ENCODE measurements at places on chromosomes 2 and 18.

DNA sequence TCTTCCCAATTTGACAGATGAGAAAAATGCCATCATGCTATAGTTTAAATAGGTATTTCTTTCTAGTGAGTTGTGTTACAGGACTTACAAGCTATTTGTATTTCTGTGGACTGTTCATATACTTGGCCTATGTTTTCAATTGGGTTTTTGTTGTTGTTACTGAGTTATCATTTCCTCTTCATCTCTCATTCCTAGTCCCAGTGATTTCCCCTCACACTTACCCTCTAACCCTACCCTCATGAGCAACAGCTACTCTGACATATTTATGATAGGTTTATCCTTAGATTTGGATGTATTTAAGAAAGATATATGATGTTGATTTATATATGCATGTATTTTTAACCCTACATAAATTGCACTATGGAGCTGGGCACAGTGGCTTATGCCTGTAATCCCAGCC lies 10.9 kb upstream of the PSD4 start:
- no peak for DNase-seq

DNA sequence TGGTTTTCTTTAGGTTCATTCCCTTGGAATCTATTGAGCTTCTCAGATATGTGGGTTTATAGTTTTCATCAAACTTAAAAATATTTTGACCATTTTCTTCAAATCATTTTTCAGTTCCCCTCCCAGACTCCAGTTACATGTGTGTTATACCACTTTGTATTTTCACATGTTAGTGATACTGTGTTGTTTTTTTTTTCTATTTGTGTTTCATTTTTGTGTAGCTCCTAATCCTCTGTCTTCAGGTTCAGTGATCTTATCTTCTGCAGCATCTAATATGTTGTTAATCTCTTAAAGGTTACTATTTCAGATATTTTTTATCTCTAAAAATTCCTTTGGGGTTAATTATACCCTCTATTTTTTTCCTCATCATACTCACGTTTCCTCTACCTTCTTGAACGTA lies 51.2 kb downstream of the STRADB start:
- DNase-seq: no peak

GRCh38 chr2:138827426-138828054 lies 47.4 kb upstream of the NXPH2 start:
- DNase-seq: no peak

DNA sequence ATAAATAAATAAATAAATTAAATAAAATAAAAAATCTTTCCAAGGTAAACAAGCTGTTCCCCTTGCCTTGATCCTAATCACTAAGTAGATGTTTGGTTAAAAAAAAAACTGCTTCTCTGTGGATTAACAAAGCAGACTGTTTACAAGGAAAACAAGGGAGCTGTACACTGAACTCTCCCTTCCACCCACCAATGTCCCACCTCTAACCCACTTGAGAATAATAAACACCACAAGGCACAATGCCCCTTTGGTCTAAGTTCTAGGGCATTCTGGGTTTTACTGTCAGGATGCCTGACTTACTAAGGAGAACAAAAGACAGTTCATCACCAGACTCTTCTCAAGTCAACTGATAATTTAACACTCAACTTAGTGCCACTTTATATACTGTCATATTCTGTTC lies 83.5 kb downstream of the NCKAP1 start:
- no peak for DNase-seq

DNA sequence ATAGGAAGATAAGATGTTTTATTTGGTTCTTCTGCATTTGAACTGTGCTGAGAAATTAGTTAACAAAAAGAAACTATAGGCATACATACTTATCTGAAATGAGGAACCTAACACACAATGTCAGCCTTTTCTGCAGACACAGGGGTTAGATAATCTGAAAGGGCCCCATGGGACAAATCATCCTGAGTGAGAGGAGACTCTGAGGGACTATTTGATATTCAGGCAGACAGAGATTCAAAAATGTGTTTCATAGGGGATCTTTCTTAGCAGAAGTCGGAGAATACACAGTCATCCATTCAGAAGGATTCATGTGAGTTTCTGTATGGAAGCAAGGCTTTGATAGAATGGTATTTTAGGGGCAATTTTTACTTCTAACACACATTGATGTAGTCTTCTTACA lies 79.1 kb downstream of the NCKAP5 start:
- no peak for DNase-seq

DNA sequence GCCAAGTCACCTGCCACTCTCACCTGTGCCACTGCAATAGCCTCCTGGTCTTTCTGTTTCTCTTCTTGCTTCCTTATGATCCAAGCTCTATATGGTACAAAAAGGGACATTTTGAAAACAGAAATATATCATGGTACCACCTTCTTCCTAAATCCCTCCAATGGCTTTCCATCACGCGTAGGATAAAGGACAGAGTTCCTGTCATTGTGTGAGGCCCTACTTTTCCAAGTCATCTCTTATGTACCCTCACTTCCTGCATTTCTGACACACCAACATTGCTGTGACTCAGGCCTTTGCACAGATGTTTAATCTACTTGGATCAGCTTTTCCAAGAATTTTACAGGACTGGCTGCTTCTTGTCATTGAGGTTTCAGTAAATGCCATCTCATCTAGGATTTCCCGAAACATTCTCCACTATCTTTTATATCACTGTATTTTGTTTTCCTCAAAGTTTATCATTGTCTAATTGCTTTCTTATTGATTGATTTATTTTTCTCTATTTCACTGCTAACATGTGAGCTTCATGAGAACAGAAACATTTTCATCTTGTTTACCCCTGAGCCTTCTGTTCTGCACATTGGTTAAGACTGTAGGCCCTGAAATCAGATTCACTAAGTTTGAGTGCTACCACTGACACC lies 426.1 kb upstream of the FANCL start:
- DNase-seq: no peak

DNA sequence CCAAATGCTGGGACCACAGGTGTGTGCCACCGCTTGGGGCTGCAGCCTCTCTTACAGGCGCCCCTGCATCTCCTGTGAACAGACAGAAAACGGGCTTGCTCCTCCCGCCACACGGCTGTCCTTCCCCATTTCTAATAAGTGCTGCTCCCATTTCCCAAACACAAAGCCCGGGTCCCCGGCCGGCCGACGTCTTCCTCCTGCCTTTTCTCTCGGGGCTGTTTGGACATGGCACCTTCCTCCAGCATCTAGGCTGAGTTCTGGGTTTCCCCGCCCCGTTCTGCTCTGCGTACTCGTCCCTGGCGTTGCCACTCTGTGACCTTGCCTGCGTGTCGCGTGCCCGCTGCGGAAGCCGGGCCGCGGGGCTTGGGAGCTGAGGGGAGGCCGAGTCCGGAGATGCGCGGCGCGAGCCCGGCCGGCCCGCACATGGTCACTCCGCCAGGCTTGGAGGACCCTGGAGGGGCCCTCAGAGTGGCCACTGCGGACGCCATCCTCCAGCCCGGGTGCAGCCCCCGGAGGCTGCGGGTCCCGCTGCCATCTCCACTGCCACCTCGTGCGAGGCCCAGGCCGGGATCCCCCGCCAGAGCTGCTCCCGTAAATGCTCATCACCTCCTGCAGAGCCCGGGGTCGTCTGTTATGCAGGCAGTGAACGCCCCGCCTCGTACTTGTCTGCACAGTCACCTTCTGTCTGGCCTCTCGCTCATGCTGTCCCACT lies 26.3 kb downstream of the PRELID3A start:
- DNase-seq: no peak

DNA sequence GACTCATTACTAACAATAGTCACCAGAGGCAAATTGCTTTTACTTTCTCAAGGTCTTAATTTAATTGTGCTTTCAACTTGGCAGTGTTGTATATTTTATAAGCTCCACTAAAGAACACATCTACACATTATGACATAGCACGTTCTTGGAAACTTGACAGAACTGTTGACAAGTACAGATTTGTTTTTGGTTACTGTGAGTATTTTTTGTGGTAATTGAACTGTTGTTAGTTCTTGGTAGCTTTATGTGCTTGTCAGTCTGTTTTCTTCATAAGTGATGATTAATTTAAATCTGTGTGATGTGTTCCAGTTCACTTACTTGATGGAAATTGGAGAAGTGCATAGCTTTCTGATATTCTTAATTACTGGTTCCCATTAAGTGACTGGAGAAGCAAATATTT lies 63.9 kb downstream of the COMMD1 start:
- no peak for DNase-seq

GRCh38 chr18:35019933-35020332 lies 21.3 kb upstream of the MAPRE2 start:
- DNase-seq: no peak

DNA sequence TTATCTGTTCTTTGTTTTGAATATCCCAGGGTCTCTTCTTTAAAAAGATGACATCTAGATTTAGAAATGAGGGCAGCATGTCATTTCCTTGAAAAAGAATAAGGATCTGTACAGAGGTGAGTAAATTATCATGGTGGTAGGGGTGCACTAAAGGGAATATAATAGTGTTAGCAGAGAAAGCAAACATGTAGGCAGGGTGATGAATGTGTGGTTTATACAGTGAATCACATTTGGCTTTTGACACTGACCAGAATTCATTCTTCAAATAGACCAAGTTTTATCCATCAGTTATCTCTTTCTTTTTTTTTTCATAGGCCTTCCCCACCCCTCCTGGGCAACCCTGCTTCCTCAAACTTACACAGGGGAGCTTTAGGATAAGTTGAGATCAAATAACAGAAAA lies 184.5 kb upstream of the LRP1B start:
- no peak for DNase-seq

DNA sequence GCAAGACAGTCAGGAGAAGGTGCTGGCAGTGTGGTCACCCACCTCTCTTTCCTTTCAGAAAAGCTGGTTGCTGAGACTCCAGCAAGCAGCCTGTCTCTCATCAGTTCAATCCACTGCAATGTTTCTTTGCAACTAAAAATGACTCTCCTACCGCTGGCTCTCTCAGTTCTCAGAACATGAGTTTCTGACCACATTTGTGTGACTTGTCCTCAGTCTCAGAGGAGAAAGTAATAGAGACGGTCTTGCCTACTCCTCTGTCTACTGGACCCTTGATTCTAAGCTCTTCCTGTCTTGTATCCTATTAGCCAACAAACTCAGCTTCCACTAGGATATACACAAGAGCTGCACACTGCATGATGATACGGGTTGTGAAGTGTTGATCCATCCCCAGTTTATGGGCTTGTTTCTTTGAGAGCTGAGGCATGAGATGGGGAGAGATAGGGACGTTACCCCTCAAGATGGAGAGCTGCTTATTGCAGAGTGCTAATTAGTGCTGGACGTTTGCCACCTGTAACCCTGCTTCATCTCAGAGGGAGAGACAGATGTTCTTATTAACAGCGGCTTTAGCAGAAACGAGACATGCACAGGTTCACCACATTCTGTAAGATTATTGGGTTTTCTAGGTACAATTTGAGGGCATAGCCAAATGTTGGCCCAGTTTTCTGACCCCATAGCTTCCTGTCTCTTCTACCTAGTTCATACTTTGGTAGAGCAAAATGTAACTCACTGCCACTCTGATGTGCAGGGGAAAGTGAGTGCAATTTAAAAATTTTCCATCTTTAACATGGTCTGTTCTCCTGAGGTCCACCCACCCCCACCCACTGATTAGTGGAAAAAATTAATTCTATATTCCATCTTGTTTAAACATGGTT lies 32.4 kb upstream of the YWHAQ start:
- no peak for DNase-seq

DNA sequence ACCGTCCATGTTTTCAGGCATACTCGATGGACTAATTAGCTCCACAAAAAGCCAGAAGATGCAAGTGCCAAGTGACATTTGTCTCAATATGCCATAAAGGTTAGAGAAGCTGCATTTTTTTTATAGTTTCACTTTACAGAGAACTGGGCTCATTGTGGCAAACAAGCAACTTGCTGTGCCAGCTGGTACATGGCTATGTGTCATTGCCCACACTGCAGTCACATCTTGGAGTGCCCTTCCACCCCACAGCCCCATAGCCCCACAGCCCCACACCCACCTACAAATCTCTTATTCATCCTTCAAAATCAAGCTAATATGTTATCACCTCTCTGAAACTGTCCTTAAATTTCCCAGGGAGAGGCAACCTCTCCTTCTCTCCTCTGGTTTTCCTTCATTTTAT lies 451.9 kb downstream of the ARHGAP15 start:
- DNase-seq: no peak

GRCh38 chr2:73008766-73009135 lies 62.8 kb downstream of the SFXN5 start:
- DNase-seq: no peak

GRCh38 chr2:68857202-68857845 lies 13.9 kb downstream of the BMP10 start:
- no peak for DNase-seq

DNA sequence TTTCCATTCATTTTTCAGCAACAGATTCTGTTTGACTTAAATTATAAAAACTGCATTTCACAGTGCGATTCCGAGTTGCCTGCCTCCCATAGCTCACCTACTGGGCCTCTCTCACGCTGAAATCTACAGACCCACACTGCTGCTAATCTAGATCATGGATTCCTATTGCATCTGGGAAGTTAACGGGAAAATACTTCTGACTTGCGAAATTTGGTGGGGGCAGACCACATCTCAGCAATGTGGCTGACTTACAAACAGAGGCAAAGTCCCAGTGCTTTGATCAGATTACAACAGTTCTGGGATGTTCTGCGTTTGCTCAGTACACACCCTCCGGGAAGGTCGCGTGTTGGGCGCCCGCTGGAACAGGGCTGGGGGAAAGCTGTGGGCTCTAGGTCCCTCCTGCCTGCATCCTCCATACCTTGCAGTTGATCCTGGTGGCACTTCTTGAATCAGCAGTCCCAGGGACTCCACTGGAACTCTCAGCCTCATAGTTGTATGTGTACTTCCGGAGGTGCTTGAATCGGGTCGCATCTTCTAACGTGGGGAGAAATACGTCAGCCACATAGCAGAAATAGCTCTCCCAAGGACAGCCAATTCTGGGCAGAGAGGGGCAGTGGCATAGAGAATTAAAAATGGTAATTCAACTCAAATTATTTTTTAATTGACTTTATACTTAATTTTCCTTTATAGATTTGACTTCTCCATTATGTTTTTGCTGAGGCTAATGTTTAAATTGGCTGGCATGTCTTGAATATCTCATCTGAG lies 1.7 kb downstream of the APOB start:
- DNase-seq: no peak

GRCh38 chr18:36089001-36089400 lies 21.6 kb upstream of the RPRD1A start:
- DNase-seq: no peak

GRCh38 chr18:22057908-22058527 lies 111.4 kb upstream of the GATA6 start:
- peak; percentile 2 for DNase-seq

GRCh38 chr2:129764376-129765325 lies 214.8 kb upstream of the RAB6C start:
- no peak for DNase-seq

- no peak for DNase-seq
Observed at GRCh38 chr2:222248818-222249217, 50.0 kb downstream of the PAX3 start.
